ENCODE measurements at places on chromosomes 3 and 15.
A peak's percentile ranks its signal among the peaks of the same experiment; 100 is the strongest.

DNA sequence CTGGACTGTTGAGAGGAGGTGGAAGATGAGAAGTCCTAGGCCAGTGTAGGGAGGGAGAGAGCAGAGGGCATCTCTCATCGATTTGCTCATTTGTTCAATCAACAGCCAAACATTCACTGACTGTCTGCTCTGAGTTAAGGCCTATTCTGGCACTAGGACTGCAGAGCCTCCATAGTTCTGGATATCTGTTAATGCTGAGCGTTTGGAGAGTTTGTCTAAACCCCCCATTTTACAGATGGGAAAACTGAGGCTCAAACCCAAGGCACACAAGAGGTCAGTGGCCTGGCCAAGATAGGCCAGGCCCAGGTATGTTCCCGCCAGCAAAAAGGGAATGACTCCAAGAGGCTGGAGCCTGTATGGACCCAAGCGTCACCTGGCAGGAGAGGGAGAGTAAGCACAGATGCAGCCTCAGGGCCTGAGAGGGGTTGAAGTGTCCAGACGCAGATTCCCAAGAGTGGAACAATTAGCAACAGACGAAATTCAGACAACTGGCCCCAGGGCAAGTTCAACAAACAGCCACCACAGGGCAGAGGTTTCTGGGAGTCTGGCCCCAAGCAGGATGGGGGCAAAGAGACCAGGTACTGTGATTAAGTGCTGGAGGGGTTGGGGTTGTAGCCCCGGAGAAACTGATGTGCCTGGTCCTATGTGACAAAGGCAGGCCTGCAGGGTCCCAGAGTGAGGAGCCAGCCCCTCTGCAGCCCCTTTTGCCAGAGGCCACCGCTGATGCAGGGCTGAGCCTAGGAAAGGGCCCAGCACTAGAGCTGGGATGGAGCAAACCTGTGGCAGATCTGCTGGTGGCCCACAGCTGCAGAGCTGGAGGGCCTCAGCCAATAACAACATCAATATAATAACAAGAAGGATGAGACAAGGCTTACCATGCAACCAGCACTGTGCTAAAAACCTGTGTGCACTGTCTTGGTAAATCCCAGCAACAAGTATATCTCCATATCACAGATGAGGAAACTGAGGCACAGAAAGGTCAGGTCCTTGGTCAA lies 245.1 kb upstream of the TLE3 start:
- DNase-seq, result no peak

DNA sequence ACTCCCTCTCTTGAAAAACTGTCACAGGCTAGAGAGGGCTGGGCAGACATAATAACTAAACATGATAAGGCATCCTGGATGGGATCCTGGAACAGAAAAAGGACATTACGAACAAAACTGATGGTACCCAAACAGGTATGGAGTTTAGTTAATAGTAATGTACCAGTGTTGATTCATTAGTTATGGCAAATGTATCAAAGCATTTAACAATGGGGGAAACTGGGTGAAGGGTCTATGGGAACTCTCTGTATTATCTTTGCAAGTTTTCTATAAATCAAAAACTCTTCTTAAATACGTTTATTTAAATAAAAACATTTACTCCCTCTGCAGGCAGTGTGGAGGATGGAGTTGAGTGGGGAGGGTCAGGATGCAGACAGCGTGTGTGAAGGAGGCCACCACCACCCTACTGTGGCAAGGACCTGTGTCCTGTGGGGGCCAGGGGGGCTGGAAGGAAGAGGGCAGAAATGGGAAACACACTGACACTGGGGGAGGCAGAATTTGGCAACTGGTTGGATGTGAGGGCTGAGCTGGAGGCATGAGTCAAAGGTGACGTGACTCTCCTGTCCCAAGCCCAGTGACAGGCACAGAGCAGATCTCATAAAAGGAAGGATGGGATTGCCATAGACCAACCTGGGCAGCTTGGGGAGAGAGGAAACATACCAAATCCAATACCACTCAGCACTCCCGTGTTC lies 59.6 kb upstream of the ITGA11 start:
- DNase-seq, result no peak

GRCh38 chr3:104582092-104582491 lies 784.6 kb upstream of the ALCAM start:
- DNase-seq, result no peak

GRCh38 chr15:73711526-73711925 lies 27.3 kb downstream of the CD276 start:
- DNase-seq, result no peak

DNA sequence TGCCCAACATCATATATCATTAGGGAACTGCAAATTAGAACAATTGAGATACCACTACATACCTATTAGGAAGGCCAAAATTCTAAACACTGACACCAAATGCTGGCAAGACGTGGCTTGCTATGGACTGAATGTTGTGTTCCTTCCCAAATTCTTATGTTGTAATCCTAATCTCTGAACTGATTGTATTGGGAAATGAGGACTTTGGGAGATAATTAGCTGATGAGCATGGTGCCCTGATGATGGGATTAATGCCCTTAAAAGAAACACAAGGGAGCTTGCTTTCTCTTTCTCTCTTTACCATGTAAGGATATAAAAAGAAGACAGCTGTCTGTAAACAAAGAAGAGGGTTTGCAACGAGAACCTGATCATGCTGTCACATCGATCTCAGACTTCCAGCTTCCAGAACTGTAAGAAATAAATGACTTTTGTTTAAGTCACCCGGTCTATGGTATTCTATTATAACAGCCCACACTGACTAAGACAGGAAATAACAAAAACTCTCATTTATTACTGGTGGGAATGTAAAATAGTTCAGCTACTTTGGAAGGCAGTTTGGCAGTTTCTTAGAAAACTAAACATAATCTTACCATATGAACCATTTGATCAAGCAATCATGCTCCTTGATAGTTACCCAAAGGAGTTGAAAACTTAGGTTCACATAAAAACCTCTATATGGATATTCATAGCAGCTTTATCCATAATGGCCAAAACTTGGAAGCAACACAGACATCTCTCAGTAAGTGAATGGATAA lies 458.3 kb upstream of the CBLB start:
- no peak for DNase-seq

GRCh38 chr15:38517312-38517975 lies 47.2 kb downstream of the RASGRP1 start:
- DNase-seq, result no peak

- no peak for DNase-seq
These were observed 27.5 kb downstream of the DAG1 start for GRCh38 chr3:49497606-49498005.

GRCh38 chr3:11991751-11992150 lies 12.4 kb upstream of the SYN2 start:
- DNase-seq, result no peak

DNA sequence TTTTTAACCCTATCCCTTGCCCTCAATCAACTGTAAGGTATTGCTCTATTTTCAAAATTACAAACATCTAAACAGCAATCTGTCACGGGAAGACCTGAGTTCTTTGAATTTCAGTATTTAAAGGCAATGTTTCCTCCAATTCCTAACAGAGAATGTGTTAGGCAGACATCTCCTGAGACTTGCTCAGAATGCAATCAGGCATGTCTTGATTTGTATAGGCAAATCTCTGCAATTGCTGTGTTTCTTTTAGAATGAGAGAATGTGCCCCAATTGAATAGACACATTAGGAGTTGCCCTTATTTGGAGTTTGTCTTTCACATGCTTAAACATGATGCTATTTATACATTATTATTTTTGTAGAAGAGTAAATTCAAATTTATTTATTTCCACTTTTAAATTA lies 205.6 kb downstream of the CADM2 start:
- no peak for DNase-seq

- DNase-seq, result no peak
These were observed 211.2 kb downstream of the WDR72 start for GRCh38 chr15:53548236-53548635.

GRCh38 chr3:147246906-147247305 lies 159.4 kb downstream of the ZIC4 start:
- no peak for DNase-seq

DNA sequence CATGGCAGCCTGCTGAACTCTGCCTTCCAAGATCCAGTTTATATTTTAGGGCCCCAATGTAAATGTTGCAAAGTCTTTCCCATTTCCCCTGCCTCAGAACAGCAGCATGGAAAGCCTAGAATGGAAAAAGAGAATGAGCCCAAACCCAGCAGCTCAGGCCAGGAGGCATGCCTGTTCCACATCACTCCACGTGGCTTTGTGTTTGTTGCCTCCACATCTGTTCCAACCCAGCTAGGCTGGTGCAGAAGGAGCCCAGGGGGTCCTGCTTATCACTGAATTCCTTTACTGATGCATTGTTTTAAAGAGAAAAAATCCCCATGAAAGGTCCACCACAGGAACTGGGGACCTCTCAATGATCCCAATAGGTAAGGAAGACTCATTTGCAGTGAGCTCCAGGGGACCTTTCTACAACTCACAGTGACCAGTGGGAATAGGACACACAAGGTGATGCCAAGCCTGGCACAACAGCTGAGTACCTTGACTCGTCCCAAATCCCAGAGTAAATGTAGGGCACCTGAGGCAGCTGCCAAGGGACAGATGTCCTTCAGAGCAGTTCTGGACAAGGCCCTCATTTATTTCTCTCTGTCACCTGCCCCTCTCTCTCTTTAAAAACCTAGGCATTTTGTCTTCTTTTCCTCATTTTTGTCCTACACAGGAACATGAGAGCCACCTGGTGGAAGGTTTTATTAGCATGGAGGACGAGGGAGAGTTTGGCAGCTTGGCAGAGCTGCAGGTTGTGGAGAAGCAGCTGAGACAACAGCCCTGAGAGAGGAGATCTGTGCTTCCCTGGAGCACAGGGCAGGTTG lies 41.7 kb upstream of the ADAMTS17 start:
- peak; percentile 52 for DNase-seq

DNA sequence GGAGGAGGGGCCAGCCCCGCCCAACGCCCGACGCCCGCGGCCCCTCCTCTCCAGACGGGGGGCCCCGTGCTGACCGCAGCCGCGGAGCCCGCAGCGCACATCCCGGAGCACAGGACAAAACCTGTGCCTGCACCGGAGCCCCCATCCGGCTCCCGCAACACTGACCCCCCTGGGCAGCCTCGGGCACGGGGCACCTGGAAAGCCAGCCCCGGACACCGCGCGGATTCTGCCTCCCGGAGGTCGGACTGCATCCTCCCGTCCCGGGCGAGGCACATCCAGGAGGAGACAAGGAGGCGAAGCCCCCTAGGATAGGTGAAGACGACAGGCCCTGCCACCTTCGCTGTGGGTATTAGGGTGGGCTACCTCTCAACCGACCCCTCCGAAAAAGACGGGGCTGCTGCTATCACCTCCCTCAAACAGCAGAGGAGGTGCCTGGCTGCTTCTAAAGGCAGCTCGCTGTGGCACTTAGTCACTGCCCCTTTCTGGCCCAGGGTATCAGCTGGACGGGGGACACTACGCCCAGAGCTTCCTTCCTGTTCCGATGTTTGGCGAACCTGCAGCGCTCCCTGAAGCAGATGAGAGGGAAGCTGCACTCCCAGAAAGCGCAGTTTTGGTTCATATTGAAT lies 10.6 kb downstream of the XXYLT1 start:
- peak; percentile 43 for DNase-seq

- DNase-seq, result no peak
These were observed 36.8 kb upstream of the RFTN1 start for GRCh38 chr3:16550305-16550675.

GRCh38 chr3:49495023-49495422 lies 25.0 kb downstream of the DAG1 start:
- DNase-seq, result no peak

DNA sequence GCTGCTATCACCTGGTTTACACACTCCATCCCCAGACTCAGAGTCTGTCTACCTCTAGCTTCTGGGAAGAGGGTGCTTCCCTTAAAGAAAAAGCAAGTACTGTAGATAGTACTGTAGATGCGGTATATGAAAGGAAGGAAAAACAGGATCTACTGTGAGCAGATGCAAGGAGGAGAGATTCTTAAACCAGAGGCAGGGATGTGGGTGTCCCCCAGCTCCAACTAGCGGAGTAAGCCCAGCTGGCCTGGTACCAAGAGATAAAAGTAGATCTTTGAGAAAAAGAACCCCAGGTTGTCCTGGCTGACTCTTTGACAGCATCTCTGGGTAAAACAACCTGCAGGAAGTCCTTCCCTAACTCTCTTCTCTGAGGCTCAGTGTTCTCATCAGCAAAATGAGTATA lies 523.7 kb upstream of the PROK2 start:
- DNase-seq, result no peak

GRCh38 chr3:155835341-155836071 lies 18.7 kb downstream of the SLC33A1 start:
- no peak for DNase-seq

- peak; percentile 23 for DNase-seq
These were observed 58.4 kb upstream of the ABHD17C start for GRCh38 chr15:80636675-80637074.

DNA sequence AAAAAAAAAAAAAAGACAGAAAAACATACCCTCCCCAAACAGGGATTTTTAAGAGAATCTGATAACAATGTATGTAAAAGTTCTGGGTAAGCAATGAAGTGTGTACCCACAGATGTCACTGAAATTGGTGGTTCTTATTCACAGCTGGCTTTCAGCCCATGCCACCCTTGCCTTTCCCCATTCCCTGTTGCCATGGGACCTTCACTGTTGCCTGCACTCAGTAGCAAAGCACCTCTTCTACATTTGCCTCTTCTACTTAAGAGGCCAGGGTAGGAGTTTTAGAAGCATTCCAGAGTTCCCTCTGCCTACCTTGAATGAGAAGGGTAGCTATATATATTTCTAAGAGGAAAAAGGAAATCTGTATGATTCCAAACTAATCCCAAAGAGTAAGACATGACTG lies 57.4 kb downstream of the FMN1 start:
- DNase-seq, result no peak

Measured in testis (tissue), 5 donors.